ENCODE measurements at places on chromosomes 11 and 22.

- DNase-seq = no peak
These were observed 68.3 kb downstream of the CCDC83 start for GRCh38 chr11:85923455-85923854.

GRCh38 chr11:20647976-20648565 lies 21.3 kb upstream of the NELL1 start:
- DNase-seq = peak; percentile 41

DNA sequence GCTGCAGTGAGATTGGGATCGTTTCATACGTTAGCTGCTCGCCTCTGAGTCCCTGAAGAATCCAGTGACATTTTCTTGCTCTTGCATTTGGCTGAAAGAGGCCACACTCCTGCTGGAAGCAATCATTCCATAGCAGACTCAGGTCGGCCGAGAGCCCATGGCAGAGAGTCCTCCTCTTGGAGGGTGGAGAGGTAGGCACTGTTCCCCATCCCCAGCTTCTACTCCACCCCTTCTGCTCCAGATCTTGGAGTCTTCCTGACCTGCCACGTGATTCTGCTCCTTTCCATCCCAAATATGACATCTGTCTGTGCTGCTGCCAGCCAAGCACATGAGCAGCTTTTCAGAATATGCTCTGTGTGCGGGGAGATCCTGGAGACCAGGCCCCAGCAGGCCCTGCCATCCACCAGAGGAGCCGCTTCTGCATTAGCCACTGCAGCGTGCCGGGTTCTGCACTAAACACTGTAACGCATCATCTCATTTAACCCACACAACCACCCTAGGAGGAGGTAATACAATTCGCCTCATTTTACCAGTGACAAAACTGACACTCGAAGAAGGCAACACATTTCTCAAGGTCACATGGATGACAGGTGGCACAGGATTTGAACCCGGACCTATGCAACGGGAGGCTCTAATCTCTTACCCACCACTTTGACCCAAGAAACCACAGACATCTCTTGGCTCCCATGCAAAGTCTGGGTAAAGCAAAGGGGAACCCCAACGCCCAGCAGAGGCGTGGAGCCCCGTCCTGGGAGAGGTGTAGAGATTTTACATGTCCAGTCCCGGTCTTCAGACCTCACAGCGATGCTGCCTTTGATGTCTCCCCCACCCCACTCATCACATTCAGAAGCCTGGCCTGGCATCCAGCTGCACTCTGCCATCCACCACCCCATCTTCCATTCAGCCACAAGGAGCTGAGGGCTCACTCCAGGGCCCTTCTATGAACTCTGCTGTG lies 78.8 kb downstream of the FEZ1 start:
- DNase-seq = no peak

GRCh38 chr11:35352077-35352888 lies 67.1 kb downstream of the SLC1A2 start:
- DNase-seq = no peak

DNA sequence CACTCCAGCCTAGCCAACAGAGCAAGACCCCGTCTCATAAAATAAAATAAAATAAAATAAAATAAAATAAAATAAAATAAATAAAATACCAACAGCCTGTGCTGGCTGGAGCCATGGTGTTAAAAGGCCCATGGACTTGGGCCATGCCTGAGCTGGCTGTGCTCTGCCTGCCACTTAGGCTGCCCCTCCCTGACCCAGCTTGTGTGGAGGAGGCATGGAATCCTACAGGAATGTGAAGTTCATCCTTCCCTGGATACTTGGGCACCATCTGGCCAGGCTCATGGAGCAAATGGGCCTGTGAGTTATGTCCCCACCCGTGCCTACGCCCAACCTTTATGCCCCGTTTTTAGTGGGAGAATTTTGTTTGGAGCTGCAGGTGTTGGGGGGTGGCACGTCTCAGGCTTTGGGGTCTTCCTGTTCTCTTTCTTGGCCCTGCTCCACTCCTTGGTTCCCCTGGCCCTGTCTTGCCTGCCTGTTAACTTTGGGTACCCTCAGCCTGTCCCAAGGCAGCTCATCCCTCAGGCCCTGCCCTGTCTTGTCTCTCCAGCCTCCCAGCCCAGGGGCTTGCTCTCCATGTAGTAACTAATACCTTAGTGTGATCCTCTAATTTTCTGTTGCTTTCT lies 51.3 kb downstream of the BCR start:
- DNase-seq = no peak

- DNase-seq = no peak
These were observed 179.4 kb upstream of the SNX19 start for GRCh38 chr11:131095511-131096185.

- DNase-seq = no peak
These were observed 994 bp downstream of the DEPDC5 start for GRCh38 chr22:31754813-31755212.

GRCh38 chr11:76119032-76119431 lies 87.3 kb downstream of the WNT11 start:
- DNase-seq = no peak

DNA sequence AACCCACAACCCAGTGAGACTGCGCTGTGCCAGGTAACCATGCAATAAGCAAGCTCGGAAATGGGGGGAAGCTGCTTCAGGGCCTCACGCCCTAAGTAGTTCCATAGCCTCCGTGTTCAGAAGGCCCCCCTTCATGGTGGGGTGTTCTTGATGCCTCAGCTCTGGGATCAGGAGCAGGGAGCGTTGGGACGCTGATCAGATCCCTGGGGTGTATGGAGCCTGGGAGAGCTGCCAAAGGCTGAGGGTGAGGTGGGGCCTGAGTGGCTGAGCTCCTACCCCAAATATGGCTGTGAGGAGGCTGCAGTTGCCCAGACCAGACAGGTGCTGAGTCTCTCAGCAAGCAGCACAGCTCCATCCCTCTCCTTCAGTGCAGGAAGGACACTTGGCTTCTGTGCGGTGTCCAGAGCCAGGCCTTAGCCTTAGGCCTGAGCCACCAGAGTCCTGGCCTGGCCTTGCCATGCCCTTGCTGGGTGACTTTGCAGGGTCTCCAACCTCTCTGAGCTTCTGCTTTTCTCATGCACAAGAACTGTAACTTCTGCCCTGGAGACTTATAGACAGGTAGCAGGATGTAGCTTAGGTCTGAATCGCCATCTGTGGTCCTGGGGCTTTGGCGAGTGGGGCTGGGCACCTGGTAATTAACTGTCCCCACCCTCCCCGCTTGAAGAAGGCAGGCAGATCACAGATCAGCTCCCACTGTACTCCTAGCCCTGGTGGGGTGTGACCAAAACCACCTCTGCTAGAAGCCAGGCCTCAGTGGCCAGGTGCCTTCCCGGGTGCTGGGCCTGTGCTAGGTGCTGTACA lies 5.3 kb downstream of the MMP11 start:
- DNase-seq = no peak

DNA sequence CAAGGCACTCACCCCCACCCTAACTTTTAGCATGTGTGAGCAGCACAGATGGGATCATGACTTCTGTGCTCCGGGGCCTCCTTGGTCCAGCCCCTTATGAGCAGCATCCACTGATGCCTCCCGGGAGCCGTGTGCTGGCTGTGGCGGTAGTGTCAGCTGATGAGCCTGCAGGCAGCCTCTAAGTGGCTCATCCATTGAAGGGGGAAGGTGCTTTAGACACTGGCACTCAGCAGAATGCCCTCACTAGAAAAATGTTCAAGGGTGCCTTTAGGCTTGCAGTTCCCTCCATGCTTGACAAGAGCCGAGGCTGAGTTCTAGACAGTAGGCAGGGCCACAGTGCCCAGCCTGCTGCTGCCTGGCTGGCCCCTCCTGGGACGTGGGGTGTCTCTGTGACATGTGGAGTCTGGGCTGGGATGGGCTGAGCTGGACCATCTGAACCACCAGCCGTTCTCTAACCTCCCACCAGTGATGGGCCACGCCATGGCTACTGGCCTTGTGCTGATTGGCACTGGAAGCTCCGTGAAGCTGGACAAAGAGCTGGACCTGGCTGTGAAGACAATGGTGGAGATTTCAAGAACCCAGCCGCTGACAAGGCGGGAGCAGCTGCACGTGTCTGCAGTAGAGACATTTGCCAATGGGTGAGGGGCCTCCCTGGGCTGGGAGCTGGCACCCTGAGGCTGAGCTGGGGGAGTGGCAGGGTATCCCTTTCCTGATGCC lies 5.8 kb downstream of the TTC38 start:
- no peak for DNase-seq

- no peak for DNase-seq
These were observed 36.4 kb upstream of the DKK3 start for GRCh38 chr11:12044799-12045198.

GRCh38 chr22:29096736-29097669 lies 24.2 kb downstream of the KREMEN1 start:
- no peak for DNase-seq

DNA sequence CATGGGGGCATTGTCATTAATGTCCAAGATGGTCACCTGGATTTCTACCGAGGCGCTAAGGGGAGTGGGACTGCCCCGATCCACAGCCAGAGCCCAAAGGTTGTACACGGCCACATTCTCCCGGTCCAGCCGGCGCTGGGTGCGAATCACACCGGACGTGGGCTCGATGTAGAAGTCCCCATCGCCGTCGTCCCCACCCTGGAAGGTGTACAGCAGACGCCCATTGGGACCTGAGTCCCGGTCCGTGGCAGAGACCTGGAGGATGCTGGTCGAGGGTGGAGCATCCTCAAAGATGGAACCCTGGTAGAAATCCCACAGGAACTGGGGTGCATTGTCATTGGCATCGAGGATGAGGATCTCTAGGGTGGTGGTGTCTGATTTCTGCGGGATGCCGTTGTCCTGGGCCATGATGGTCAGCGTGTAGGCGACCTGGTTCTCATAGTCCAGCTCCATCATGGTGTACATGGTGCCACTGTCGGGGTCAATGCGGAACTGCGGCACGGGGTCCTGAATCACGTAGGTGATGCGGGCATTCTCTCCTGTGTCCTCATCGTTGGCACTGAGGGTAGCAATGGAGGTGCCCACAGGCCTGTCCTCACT lies 3.1 kb downstream of the CELSR1 start:
- DNase-seq = no peak

- no peak for DNase-seq
These were observed 700.0 kb upstream of the ANO5 start for GRCh38 chr11:21492931-21493330.

GRCh38 chr11:96004862-96005261 lies 81.0 kb upstream of the MTMR2 start:
- DNase-seq = no peak

DNA sequence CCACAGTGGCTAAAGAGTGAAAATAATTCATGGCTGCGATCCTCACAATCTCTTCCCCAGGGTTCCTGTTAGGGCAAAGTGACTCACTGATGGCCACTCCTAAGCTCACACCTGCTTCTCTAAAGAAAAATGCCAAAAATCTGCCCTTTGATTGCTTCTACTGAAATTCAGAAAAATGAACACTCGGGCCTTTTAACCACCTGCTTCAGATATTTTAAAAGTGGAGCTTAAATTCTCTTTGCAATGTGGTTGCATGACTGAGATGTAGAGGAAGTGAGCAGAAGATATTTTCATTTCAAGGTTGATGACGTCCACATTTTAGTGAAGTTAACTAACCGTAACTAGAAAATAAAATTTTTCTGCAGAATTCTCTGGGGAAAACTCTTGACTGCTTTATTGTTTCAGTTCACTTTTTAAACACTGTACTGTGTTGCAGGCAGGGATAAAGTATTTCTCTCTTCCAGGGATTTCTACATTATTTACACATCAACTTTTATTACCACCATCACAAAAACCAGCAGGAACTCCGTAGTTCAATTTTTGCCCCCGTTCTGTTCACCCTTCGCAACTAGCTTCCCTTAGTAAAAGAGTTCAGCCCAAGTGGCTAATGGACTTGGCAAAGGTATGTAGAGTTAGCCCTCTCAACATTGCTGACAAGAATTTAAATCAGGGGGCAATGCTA lies 8.5 kb downstream of the RAB30 start:
- no peak for DNase-seq

GRCh38 chr11:112651386-112651785 lies 309.8 kb upstream of the NCAM1 start:
- no peak for DNase-seq

- no peak for DNase-seq
These were observed 109.7 kb upstream of the NARS2 start for GRCh38 chr11:78684377-78684776.

DNA sequence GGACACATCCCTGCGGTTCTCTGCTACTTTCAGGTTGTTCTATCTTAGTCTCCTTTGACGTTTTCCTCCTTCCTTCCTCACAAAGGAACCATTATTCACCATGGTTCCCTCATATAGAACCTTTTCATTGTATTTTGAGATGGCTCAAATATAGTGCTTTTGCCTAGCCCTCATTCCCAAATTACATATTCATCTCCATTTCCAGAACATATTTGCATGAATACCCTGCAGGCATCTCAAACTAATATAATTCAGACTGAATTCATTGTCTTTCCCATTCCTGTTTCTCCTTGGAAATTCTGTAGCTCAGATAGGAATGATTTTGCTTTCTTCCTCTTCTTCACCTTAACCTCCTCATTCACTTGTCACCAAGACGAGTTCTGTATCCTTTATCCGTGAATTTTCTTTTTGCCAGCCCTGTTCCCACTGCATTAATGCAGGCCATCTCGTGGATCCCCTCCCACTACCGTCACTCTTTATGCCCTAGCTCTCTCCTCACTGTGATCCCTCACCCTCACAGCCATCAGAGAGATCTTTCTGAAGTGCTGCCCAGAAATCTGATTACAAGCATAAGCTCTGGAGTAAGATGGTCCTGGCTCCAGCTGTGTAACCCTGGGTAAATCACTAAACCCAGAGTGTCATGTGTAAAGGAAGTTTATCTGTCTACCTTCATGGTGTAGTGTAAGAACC lies 23.3 kb downstream of the PIWIL4 start:
- no peak for DNase-seq

GRCh38 chr11:110455718-110456117 lies 26.0 kb downstream of the FDX1 start:
- DNase-seq = no peak

DNA sequence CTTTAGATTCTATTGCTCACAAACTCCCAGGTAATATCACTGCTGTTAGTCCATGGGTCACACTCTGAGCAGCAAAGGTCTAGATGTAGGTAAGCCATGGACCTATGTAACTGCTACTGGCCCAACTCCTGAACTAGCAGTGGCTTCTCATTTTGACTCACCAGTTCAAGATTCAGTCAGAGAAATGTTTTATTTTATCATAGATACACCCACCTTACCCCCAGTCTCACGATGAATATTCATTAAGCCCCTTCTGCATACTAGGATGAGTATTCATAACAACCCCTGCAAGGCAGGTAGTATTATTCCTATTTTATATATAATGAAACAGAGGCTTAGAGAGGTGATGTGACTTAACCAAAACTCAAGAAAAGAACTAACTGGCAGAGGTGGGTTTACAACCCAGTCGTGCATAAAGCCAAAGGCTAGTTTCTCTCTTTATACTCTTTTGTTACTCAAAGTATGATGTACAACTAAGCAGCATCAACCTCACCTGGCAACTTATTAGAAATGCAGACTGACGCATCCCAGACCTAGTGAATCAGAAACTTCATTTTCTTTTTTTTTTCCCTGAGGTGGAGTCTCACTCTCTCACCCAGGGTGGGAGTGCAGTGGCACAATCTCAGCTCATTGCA lies 957.6 kb upstream of the CCDC90B start:
- no peak for DNase-seq

Data from stimulated activated CD4-positive, alpha-beta T cell treated with anti-CD3 and anti-CD28 coated beads, Interleukin-2, amount 100 ng/mL, for 48 hours (primary cell).